ENCODE measurements at places on chromosomes 5 and 9.

DNA sequence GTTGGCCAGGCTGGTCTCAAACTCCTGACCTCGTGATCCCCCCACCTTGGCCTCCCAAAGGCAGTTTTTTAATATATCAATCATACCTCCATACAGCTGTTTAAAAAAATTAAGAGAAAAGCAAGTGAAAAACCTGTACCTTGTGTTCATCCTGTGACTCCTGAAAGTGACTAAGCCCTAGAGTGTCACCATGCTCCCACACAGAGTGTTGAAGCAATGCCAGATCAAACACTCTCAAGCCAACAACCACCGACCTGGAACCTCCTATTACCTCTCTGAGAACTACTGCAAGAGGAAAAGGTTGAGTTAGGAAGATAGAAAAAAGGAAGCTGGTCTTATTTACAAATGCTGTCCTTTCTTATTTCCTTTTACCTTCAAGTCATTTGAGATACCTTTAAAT, 123.5 kb downstream of the RASEF start:
- no peak for DNase-seq

DNA sequence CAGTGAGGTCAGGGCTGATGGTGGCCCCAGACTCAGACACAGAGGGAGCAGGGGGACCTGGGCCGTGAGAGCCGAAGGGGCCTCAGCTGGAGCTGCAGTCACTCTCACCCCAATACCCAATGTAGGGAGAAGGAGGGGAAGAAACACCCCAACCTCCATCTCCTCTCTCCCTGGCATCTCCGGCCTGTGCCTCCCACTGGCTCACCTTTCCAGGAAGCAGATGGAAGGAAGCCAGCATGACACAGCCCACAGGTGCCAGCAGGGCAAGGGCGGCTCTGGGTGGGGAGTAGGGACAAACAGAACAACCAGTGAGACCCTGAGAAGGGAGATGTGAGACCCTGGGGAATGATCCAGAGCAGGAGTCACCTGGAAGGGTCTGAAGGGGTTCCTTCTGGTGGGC, 3.0 kb upstream of the CRB2 start:
- no peak for DNase-seq

DNA sequence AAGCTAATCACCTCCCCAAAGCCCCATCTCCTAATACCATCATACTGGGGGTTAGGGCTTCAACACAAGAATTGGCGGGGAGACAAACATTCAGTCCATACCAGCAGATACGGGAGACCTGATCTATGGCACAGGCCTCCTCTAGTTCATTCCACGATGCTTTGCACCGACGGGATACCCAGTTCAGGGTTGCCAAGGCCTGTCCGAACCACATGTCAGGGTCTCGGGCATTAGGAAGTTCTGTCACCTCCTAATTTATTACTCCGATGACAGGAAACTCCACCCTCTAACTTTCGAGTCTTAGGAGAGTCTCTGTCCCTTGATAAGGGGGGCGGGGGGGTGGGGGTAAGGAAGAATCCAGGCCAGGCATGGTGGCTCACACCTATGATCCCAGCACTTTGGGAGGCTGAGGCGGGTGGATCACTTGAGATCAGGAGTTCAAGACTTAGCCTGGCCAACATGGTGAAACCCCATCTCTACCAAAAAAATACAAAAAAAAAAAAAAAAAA, 23.8 kb upstream of the ANKRD33B start:
- DNase-seq, result no peak

- no peak for DNase-seq
Measured at GRCh38 chr5:82537687-82538306, 259.6 kb upstream of the RPS23 start.

DNA sequence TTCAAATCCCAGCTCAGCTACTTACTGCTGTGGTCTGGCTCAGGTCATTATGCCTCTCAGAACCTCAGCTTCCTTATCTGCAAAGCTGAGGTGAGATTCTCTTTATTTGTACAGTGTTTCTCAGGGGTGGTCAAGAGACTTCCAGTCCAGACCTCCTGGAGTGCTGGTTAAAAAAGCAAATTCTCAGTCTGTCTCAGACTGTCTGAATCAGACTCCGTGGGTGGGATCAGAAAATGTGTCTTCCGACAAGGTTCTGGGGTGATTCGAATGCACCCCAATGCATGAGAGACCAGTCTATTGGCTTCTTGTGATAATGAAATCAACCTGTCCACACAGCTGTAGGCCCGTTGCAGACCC, 137.7 kb upstream of the SMIM23 start:
- no peak for DNase-seq

DNA sequence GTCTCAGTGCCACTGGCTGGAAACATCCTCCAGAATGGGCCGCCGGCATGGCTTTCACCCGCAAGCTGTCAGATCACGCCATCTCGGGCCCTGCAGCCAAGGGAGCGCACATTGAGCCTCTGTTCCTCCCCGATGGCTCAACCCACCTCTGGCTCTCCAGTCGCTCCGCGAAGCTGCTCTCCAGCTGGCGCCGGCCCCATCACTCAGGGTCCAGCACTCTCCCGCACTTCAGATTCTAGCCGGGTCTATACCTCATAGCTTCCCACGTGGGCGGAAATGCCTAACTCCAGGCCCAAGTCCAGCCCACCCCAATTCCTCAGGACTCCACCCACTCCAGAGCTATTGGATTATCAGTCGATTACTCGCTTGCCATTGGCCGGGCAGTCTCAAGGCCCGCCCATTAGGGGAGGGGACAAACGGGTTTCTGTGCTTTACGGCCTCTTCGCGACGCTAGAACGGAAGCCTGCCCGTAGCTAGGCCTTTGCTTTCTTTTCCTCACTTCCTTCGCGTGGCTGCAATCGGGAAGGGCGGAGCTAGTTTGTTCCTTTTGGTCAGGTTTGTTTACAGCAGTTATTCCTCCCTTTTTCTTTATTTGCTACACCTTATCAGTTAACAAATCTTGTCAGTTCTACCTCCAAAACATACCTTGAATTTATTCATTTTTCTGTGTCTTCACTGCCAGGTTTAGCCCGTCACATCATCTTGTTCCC, at the start of gene NOL6:
Gene NOL6, minus strand, starts transcription at position 282 of the 710 bp plus-strand sequence. Its CDS starts 82 bp downstream, at position 200.
- peak; percentile 98 for DNase-seq

DNA sequence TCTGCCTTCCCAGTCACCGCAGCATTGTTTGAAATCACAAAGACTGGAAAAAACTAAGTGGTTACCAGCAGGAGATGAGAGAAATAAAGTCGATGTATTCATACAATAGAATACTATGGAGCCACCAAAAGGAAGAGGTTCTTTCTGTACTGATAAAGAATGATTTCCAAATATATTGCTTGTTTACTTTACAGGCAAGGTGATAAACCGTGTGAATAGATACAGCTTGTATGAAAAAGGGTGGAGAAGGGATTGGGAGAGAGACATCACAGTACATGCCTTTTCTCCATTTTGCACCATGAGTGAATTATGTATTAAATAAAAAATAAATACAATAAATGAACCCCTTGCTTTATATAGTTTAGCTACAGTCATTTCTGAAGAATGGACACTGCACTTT, 91.7 kb downstream of the RFK start:
- DNase-seq, result no peak

DNA sequence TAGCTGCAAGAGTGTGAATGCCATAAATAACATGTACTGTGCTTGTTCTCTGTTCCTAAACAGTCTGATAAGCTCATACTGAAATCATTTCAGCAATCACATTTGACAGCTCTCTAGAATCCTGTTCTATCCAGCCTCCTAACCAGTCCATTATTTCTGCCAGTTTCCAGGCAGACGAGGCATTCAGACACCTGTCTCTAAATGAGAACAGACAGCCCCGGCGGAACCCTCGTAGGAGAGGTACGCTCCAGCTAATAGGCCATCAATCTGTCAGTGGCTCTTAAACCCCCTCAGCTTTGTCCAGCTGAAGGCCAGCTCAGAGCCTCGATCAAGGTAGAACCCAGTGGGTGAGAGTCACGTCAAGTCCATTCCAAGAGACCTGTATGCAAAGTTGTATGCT, 272.3 kb downstream of the GLIS3 start:
- no peak for DNase-seq

- peak; percentile 64 for DNase-seq
Measured at GRCh38 chr5:119328753-119329602, 26.8 kb upstream of the TNFAIP8 start.

- no peak for DNase-seq
Measured at GRCh38 chr5:90056911-90057705, 352.4 kb downstream of the CETN3 start.

DNA sequence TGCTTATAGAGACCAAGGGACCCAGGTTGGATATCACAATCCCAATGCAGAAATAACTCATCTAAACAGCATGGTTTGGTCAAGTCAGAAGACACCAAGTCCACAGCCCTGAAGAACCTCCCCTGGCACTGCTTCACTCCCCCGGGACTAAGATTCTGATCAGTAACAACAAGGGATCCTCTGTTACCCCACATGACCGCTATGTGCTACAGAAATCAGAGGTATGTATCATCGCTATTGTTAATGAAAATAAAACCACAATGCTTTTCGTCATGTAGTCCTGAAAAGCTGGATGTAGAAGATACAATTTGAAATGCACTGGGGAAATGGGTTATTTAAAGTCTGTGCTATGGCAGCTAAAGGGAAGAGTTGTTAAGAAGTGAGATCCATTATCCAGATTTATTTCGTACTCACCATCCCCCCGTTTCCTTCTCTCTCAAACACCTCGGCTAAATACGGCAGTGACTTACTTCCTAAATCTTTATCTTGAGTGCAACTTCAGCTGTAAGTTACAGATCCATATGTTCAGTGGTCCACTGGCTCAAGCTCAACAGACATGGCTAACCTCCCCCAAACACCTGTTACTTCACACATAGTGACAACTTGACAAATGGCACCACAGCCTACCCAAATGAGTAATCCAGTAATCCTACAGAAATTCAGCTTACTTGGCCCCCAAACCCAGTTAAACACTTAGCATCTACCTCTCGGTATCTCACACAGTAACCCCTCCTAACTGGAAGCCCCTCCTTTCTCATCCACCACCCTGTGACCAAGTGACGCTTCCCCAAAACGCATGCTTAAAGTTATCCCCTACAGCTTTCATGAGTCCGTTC, 129.2 kb downstream of the MYO10 start:
- no peak for DNase-seq

GRCh38 chr5:125411071-125411743, 664.8 kb upstream of the ZNF608 start:
- no peak for DNase-seq

GRCh38 chr5:180313677-180314505, 22.0 kb upstream of the MAPK9 start:
- peak; percentile 38 for DNase-seq

All from activated T-cell treated with anti-CD3 and anti-CD28 coated beads, Interleukin-2, amount 50 U/mL, for 24 hours (primary cell).